ENCODE measurements at places on chromosomes 7 and 10. TPM values are rescaled to one million over a fixed set of nuclear protein-coding genes. Genes with fewer than 3 reads are reported as not detected.

The STN1 gene
- 19.5 TPM for polyA plus RNA-seq

The CAV1 gene
- 244 TPM for polyA plus RNA-seq

The CHAT gene
- polyA plus RNA-seq, result not detected

The RNLS gene
- polyA plus RNA-seq, result 2.8 TPM

The CCDC172 gene
- not detected for polyA plus RNA-seq

The AOC1 gene
- 0.17 TPM for polyA plus RNA-seq

DNA sequence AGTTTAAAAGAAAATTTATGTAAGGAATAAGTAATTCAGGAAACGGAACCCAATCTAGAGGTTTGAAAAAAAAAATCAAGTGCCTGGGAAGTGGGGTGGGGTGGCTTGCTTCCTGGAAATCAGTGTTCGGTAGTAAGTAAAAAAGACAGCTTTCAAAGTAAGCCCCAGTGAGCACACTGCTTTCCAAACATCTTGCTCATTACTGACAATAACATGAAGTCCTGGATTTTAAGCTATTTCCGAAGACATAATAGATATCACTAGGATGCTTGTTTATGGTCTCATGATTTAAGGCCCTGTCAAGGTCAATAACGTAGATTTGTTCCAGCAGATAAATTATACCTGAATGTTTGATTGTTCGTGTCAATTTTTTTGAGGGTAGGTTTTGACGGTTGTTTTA, 1.3 kb downstream of the STAMBPL1 start:
- DNase-seq, result no peak

DNA sequence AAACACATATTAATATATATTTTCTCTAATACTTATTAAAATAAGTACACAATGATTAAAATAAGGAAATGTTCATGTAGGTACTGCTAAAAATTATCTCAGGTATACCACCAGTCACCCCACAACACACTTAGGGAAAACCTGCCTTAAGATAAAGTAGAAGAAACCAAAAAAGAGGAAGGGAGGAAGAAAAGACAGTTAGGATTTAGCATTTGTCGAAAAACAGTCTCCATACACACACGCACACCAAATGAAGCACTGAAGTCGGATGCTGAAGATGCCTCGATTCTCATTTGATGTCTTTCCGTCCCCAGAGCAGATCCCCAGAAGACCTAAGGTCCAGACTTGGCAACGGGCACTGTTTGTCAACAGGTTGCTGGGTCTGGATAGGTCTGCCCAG, 30.0 kb upstream of the ARID5B start:
- DNase-seq, result no peak

DNA sequence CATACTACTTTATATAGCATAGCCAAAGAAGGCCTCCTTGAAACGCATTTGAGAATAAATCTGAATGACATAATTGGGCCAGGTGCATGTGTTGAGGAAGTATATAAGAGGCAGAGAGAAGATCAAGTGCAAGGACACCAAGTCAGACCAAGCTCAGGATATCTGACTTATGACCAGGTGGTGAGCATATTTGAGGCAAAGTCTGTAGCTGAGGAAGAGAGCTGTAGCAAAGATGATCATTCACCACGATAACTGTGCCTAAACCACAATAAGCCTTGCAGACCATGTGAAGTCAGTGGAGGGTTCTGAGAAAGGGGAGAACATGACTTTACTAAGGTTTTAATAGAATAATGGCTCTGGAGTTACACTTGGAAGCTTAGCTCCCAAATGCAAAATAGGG, 292.3 kb downstream of the SORCS1 start:
- no peak for DNase-seq

DNA sequence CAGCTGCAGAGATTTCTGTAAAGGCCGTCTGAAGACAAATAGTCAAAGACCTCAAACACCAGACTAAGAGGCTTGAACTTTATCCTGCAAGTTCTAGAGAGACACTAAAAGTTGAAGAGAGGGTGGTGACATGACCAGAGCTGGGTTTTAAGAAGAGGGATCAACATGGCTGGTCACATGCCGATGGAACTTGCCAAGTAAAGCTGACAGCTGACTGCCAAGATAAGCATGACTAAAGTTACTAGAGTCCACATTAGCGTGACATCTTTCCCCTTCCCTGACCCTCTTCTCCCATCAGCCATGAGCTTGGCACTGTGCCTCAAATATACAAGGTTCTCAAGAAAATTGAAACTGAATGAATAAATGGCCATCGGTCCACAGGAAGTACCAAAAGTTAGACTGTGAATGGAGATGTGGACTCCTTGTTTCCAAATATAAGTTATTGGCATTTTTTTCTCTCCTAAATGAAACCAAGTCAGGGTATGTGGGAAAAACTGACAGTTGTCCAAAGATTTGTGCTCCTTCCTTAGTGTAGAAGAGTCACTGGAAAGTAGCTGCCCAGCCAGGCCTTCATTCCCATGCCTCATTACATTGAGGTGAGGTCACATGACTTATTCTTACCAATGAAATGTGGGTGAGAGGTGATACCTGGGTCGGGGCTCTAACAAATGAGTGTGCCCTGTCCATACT, 24.5 kb downstream of the XPNPEP1 start:
- DNase-seq, result no peak

GRCh38 chr10:97102441-97102840, 83.3 kb downstream of the SLIT1 start:
- no peak for DNase-seq

- no peak for DNase-seq
Measured at GRCh38 chr10:23478570-23478969, 39.7 kb downstream of the OTUD1 start.

GRCh38 chr10:34031400-34031799, 696.9 kb upstream of the NRP1 start:
- DNase-seq, result peak; percentile 58

GRCh38 chr10:50392966-50393718, 141.8 kb upstream of the ASAH2 start:
- no peak for DNase-seq

DNA sequence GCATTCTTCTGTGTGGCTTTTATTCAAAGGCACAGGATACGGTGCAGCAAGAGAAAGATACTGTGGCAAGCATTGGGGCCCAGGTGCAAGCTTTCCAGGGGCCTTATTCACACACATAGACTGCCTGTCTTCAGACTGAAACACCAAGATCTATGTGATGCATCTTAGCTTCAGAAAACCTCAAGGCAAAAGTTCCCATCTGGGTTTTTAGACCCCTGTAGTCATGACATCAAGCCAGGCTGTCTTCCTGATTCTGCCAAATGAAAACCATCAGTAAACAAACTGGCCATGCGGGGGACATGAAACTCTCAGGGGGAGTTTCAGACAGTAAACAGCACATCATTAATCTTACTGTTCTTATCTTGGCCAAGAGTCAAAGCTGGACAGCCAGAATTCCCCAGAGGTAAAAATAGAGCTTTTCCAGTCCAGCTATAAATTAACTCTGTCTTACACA, 9.8 kb downstream of the AGBL3 start:
- DNase-seq, result peak; percentile 6

DNA sequence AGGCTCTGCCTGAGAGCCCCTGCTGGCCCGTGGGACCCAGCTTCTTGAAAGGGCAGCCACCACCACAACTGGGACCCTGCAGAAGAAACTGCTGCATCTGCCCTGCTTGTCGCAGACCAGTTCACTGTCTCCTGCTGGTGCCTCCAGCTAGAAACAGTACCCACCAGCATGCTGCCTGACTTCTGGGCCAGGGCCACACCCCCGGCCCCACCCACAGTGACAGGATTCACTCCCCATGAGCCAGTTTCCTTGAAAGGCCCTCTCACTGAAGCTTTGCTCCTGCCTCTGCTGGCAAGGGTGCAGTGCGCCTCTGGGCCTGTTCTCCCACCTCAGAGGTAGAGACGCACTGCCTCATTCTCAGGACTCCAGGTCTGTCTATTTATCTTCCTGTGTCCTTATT, 32.4 kb downstream of the ANXA11 start:
- DNase-seq, result no peak

- DNase-seq, result no peak
Measured at GRCh38 chr7:134186801-134187200, 59.7 kb downstream of the LRGUK start.

- DNase-seq, result no peak
Measured at GRCh38 chr7:83038787-83039186, 123.9 kb downstream of the PCLO start.

- DNase-seq, result no peak
Measured at GRCh38 chr10:70582793-70583668, 19.5 kb downstream of the PRF1 start.

DNA sequence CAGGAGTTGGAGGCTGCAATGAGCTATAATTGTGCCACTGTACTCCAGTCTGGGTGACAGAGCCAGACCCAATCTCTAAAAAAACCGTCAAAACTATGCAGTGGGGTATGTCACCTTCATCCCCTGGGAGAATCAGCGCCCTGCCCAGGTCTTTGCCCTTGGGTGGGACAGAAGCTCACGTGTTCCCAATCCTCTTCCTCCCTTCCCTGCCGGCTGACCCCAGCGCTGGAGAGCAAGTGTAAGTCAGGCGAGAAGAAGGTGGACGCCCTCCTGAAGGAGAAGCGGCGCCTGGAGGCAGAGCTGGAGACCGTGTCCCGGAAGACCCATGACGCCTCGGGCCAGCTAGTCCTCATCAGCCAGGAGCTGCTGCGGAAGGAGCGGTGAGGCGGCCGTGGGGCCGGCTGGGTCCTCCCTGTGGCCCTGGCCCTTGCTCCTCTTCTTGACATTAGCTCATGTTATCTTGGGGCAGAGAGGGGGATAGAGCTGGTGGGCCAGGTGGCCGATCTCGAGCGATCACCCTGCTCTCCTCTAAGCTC, 64.8 kb upstream of the GTF2IRD1 start:
- DNase-seq, result no peak

GRCh38 chr7:7122033-7122478, 60.3 kb upstream of the C1GALT1 start:
- peak; percentile 43 for DNase-seq
